EH (cell line): ENCODE measurements at places on chromosomes 6 and 20.

DNA sequence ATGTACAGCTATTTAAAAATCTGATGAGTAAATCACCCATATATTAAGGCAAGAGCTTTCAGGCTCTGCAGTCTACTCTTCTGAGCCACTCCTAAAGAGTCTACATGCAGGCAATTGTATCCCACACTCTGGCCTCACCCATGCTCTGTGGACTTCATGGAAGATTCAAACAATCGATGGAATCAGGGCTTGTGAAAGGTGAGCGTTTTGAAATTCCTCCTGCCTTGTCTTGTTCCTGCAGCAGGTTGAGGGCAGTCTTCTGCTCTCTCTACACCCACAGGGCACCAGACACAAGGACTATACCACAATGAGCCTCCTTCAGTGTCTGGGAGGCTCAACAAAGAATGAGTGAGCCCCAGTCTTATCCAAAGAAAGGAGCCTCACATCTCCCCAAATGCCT, 51.1 kb downstream of the TBC1D7 start:
- no peak for DNase-seq

DNA sequence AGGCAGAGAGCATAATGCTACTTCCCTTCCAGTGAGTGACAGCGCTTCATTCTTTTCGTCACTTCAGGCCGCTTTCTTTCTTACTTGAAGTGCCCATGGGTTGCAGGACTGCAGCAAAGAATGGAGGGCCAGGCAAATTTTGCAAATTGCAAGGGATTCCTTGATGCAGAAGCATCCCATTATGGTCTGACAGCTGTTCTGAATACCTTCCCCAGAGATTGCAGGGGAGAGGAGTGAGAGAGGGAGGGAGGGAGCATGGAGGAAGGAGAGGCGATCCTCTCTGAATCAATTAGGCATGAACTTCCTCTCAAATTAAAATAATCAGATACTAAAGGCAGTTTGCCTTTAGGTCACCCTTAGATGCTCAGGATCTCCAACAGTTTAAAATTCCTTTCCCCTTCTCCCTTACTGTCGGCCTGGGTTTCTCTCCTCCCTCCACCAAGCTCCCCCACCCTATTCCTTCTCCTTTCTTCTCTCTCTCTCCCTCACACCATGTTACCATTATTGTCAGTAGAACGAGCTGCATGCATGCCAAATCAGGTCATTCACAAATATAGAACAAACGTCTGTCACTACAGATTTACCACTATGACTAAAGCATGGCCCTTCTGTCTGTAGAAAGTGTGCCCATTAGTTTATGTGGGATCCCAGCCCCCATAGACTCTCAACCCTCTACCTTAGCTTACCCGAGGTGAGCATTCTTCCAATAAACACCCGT, 289.2 kb downstream of the CD83 start:
- no peak for DNase-seq

DNA sequence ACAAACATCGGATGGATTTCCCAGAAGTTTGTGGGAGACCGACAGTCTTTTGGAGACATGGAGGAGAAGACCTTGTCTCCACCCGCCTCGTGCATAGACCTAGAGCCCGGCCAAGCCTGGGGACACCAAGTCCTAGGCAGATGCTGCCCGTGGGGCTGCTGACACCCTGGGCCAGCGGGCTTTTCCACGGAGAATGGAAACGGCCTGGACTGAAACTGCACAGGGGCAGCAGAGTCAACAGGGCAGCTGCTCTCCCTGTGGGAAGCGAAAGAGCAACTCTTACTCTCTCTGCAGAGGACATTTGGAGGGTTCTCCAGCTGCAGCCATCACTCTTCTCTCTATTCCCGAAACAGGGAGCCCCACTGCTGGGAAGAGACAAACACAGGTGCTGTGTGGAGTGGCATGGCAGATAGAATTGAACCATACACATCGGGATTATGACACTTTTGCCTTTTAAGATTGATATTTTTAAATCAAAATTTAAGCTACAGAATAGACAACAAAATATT, 401.2 kb downstream of the THBS2 start:
- peak; percentile 24 for DNase-seq

DNA sequence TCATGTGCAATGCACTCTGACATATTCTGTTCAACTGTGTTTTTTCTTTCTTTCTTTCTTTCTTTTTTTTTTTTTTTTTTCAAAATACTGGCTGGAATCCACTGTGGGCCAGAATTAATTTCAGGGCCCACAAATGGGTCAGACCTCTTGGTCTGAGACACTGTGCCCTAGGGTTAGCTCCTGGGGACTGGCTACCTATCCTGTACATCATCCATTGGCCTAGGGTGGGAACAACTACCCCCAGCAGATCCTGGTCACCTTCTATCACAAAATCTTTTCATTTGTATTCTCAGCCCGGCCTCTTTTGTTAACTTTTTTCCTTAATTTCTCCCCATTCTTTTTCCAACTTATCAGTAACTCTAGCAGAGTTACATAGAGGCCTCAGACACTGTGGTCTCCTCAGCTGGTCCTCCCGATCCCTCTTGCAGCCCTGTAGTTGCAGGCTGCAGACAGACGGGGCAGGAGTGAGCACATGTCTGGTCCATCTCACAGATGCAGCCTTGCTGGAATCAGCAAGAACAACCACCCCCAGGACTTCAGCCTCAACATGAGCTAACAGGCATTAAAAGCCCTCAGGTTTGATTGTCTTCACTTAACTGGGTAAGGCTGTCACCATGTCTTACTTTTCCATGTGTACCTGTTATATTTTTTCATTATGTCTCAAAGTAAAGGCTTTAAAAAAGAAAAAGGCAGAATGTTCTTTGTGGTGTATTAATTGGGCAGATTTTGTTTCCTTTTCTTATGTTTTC, 41.3 kb downstream of the TXLNB start:
- DNase-seq = peak; percentile 60

GRCh38 chr20:23290761-23291574, 59.6 kb upstream of the NXT1 start:
- DNase-seq = no peak

DNA sequence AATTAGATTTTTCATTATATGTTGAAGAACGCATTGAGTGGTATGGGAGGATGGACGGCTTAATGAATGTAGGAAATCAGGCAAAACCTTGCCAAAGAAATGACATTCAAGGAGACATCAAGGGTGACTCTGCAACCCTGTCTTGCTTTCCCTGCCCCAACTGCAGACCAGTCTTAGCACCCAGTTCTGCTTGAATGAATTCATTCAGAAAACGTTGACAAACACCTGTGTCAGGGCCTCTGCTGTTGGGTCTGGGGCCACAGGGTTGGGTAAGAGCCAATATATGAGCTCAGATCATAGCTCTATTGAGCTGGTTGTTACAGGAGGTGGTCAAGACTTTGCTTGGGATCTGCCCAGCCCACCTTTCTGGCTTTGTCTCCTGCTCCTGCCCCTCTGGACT, 7.7 kb upstream of the ASXL1 start:
- DNase-seq = no peak
